Stimulated activated CD8-positive, alpha-beta memory T cell treated with anti-CD3 and anti-CD28 coated beads, Interleukin-4, amount 100 ng/mL, for 1 hour (primary cell): ENCODE measurements at places on chromosomes 12 and 14.

- no peak for DNase-seq
These were observed 38.0 kb upstream of the EIF5 start for GRCh38 chr14:103296007-103296406.

GRCh38 chr14:101980700-101981099, 16.3 kb downstream of the DYNC1H1 start:
- DNase-seq = no peak

DNA sequence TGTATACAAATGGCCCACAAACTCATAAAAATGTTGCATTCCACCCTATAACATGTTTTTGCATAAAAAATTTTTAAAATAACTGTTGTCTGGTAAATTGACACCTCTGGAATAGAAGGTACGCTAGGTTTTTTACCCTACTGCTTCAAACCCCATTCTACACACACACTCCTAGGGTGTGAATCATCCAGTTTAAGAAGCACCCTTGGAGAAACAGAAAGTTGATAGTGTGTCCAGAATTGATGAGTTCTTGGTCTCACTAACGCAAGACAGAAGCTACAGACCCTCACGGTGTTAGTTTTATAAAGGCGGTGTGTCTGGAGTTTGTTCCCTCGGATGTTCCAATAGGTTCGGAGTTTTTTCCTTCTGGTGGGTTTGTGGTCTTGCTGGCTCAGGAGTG, 158.5 kb downstream of the KLRB1 start:
- DNase-seq = no peak

- no peak for DNase-seq
These were observed 10.7 kb downstream of the MED13L start for GRCh38 chr12:116266631-116267349.

GRCh38 chr14:22184830-22185168, 404.2 kb downstream of the DAD1 start:
- no peak for DNase-seq

DNA sequence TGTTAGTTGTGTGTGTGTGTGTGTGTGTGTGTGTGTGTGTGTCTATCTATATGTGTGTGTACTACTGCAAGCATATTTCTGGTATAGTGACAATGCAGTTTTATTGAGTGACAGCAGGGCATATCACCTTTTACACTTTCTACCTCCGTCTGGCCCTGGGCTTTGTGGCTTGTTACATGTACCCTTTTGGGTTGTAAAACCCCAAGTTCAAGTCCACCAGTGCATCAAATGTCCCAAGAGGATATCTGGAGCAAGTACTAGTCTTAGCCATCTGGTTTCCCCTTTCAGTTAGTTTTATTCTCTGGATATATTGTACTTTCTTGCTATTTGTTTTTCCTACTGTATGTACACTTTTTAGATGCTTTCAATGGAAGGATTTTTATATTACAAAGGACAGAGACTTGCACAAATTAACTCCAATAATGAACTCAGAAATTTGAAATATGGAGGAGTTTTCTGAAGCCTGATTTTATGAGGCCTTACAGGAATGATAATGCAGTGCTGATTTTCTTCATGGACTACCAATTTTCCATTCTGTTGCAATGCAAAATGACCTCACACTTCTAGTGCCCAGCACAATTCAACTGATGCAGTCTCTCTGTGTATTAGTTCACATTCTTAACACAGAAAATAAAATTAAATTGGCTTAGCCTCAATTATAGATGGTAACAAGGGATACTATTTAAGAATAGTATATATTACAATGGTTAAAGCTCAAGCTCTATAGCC, 29.1 kb downstream of the SLC16A7 start:
- no peak for DNase-seq

GRCh38 chr12:110344657-110345056, 58.9 kb downstream of the ANAPC7 start:
- DNase-seq = no peak

DNA sequence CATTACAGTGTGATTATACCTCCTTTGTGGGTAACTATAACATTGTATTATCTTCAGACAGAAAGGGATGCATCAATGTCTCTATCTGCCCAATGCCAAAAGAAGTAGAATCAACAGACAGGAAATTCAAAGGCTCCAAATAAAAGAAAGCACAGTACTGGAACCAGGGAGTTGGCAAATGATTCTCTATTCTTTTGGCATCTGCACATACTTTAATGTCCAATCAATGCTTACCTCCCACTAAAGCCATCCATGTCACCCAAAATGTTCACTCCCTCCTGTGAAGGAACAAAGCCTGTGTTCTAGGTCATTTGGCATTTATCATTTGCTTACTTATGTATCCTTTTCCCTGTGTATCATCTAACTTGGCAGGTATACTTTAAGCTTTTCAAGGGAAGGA, 36.7 kb downstream of the KIF21A start:
- DNase-seq = no peak

DNA sequence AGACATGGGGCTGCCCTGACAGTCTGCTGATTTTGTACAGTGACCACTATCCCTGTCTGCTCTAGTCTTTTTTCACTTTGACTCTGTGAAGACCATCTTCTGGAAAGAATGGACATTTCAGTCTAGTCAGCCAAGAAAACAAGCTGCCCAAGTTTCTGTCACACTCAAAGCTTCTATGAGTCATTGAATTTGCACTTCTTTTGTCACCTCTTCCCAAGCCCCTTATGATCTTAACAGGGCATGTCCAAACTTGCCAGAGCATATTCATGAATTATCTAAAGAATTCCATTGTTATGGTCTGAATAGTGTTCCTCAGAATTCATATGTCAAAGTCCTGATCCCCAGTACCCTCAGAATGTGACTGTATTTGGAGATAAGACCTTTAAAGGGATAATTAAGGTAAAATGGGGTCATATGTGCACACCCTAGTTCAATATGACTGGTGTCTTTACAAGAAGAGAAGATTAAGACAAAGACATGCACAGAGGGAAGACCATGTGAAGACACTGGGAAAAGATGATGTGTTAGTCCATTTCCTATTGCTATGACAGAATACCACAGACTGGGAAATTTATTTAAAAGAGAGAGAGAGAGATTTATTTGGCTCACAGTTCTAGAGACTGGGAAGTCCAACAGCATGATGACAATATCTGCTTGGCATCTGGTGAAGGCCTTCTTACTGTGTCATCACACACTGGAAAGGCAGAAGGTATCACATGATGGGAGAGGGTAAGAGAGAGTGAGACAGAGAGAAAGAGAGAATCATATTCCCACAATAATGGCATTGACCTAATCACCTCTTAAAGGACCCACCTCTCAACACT, 242.6 kb downstream of the BTG1 start:
- no peak for DNase-seq

DNA sequence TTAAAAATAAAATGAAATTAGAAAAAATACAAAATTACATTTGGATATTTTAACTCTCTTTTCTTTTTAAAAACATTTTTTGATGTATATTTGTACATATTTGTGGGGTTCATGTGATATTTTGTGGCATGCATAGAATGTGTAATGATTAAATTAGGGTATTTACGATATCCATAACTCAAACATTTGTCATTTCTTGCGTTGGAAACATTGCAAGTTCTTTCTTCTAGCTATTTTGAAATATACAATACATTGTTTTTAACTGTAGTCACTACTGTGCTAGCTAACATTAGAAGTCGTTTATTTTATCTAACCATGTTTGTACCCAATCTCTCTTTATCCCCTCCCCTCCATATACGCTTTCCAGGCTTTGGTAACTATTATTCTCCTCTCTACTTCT, 13.9 kb upstream of the EIF2S3B start:
- DNase-seq = no peak

DNA sequence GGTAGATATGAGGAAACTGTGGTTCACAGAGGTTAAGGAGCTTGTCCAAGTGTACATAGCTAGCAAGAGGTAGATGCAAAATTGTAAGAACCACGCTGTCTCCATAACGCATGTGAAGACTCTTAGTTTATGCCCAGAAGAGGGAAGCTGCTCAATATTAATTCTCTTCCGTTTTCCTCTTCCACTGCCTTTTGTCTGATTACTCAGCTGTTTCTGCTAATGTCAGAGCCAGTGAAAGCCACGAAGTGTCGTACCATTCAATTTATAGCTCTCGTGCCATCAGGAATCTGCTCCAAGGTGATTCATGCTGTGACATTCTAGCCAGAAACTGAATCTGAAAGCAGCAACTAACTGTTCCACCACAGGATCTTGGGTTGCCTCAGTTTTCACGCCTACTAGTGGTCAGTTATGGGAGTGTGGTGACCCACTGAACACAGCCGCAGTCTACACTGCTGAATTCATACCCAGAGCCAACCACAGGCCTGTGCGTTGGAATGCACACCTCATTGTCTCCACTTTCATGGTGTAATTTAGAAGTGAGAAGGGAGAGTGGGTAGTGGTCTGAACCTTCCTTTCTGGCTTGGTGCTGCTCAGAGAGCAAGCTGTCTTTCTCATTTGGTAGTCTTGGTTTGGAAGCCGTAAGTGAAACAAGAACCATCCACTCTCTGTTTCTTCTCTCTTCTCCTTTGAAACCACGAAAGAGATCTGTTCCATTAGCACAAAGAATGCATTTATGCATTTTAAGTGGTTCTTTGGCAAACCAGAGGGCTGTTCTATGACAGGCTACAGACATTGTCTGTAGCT, 74.2 kb upstream of the NAP1L1 start:
- DNase-seq = peak; percentile 25

DNA sequence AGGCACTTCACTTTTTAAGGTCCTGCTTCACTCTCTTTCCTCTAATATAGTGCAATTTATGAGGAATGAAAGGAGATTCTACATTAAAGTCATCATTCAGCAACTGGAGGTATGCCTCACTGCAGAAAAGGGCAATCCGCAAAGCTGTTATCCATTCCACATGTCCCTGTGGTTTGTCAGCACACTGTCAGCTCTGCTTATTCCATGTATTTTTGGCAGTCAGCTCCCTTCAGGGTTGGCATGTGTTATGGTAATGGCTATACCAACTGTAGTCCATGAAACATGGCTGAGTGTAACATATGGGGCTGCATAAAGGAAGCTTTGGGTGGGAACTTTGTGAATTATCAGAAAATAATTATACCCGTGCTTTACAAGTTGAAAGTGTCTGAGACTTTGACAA, 154.1 kb downstream of the GALC start:
- no peak for DNase-seq

- DNase-seq = no peak
These were observed 900 bp upstream of the DPF3 start for GRCh38 chr14:72894623-72895378.

- no peak for DNase-seq
These were observed 165.5 kb downstream of the SLC38A4 start for GRCh38 chr12:46660276-46660675.

GRCh38 chr12:65171073-65171472, 1.7 kb downstream of the LEMD3 start:
- no peak for DNase-seq

GRCh38 chr12:5022465-5023061, 21.1 kb upstream of the KCNA5 start:
- no peak for DNase-seq

DNA sequence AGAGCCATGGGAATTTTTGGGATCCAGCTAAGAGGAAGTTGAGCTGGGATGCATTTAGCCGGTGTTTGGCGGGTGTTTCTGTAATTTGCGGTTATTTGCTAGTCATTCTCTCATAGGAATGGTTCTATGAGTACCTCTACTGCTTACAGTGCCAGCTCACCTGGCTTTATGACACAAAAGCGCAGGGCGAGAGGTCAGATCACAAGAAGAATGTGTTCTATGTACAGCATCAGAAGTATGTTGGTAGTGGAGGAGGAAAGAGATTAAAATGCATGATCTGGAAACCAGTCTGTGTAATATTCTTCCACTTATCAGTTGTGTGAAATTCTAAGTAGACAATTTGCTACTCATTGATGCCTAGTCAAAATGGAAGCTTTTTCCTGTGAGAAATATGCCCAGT, 173.3 kb downstream of the ADCK1 start:
- no peak for DNase-seq

- no peak for DNase-seq
These were observed at the start of gene ASIC1 for GRCh38 chr12:50057000-50057841. TSS of gene ASIC1 (plus strand) at chr12:50057596. CDS start at chr12:50058767, 1,171 bp downstream.

DNA sequence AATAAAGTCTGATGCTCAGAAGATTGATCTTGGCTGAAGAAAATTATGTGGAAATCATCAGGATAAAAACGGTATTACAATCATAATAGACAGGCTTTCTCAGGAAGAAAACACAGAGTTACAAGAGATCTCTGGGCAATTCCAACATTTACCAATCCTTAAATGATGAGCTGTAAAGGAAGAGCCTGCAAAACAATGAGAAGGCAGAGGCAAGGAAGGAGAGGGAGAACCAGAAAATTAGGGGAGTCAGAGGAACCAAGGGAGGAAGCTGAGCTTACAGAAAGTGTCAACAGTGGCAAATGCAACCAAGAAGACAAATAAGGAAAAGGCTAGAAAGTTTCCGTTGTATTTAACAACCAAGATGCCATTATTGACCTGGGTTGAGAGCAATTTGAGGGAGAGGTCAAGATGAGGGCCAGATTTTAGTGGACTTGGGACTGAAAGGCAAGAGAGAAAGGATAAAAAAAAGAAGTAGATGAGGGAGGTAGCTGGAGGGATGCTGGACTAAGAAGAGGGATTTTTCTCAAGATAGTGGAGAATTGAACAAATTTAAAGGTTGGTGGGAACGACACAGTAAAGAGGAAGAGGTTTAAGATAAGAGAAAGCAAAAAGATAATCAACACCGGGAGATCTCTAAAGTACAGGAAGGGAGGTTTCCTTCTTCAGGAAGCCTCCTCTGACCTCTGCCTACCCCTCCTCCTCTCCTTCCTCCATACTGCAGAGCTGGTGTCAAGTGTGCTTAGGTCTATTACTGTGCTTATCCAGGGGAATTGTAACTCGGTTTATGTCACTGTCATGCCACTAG, 116.9 kb downstream of the DUSP6 start:
- DNase-seq = no peak

DNA sequence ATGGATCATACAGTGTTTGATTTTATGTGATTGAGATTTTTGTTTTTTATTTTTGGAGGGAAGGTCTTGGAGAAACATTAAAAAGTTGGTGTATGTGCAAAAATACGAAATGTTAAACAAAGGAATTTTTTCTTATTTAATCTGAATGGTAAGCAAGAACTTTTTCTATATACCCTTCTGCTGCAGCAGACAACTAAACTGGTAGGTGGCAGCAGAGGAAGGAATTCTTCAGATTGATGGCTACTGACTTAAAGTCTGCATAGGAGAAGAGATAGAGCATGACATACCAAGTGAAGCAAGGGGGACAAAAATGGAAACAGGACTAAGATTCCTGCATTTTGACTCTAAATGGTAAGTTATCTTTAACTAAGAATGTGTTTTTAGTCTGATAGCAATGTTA, 42.0 kb upstream of the A2ML1 start:
- DNase-seq = no peak

GRCh38 chr14:96191353-96191752, 13.3 kb upstream of the BDKRB2 start:
- DNase-seq = no peak

DNA sequence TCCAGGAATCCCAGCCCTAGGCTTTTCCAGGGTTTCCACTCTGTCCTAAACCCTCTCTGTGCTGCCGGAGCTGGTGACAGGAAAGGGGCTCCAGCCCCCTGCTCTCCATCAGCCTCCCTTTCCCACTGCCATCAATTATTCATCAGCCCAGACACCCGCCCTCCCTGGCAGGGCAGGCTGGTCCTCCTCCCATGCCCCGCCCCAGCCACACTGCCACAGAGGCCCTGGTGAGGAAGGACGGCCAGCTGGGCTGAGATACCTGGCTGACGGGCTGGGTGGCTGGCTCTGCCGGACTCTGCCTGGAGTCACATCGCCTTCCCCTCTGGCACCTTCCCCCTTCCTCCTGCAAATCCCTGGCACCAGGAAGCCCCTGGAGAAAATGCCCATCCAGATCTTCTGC, 11.9 kb upstream of the SMARCD1 start:
- no peak for DNase-seq
